ENCODE measurements at places on chromosomes 5 and 9.

DNA sequence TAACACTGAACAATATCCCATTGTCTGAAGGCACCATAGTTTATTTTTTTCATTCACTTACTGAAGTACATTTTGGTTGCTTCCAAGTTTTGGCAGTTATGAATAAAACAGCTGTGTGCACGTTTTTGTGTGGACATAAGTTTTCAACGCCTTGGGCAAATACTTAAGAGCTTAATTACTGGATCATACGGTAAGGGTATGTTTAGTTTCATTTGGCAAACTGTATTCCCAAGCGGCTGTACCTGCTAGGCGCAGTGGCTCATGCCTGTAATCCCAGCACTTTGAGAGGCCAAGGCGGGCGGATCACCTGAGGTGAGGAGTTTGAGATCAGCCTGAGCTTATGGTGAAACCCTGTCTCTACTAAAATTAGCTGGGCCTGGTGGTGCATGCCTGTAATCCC lies 63.7 kb upstream of the FAM120A start:
- DNase-seq, result no peak

GRCh38 chr5:1885868-1886845 lies 3.4 kb upstream of the IRX4 start:
- DNase-seq, result no peak

- DNase-seq, result no peak
Measured at GRCh38 chr5:109247986-109248385, 161.8 kb downstream of the PJA2 start.

DNA sequence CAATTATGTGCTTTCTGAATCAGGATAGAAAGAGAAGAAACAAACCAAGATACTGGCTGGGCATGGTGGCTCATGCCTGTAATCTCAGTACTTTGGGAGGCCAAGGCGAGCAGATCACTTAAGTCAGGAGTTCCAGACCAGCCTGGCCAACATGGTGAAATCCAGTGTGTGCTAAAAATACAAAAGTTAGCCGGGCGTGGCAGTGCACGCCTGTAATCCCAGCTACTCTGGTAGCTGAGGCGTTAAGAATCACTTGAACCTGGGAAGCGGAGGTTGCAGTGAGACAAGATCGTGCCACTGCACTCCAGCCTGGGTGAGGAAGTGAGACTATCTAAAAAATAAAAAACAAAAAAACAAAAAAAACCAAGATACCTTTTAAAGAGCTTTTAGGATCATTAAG lies 214.2 kb downstream of the NFIB start:
- no peak for DNase-seq

DNA sequence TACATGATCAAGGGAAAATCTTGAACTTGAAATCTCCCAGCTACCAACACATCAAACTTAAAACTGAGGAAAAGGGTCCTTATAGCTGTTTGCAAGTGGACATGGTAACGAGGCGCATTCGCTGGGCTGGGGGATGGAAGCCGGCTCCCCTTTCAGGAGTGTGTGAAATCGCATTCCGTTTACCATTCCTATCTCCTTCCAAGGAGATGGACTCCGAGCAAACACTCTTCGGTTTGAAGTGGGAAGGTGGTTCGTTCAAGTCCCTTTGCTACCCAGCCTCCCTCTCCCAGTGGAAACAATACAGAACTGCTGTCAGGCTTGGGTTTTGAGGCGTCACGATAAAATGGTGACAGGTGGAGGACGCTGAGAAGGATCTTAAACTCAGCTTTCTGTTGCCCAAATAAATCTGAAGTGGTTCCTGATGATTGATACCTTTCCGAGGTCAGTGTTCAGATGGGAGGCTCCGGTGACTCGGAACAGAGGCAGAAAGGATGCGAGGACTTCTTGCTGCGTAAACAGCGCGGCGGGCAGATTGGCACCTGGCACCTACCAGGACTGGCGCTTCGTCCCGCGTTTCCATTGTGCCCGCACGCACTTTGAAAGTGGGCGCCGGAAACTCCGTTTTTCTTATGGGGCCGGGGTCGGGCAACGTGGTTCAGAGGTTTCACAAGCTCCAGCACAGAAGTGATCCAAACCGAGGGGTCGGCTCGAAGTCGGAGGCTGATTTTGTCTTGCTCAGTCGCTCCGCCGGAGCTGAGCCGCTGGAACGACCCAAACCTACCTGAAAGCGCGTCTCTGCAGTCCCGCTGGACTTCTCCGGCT lies 7.0 kb downstream of the MSX2 start:
- DNase-seq, result no peak

DNA sequence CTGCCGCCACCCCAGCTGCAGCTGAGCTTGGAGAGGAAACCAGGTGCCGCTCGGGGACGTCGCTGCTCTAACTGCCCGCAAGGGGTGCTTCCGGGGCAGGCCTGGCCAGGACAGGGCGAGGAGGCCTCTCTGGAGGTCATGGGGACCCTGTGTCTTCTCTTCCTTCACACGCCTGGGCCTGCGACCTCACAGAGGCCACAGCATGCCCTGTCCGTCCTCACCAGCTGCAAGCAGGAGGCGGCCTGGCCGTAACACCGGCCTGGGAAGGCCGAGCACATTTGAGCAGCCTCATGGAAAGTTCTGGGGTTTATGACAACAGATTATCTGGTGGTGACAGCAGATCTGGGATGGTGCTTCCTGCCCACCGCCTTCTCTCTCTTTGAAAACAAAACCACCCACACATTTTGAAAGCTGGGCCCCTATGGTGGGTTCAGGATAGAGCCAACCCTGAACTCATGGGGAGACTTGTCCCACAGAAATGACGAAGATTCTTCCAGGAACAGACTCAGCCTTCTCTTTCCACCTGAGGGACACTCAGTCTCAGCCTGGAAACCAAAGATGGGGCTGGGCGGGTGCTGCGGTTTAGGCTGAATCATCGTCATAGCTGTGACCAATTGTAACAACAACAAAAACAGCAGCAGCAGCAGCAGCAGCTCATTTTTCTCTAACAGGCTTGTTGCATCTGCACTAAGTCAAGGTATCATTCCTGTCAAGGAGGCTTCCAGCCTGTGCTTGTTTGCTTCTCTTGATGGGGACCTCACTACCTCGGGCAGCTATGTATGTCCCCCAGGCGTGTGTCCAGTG lies 99.6 kb upstream of the RAPGEF1 start:
- DNase-seq, result no peak

GRCh38 chr9:136377341-136378169 lies 4.1 kb upstream of the CARD9 start:
- DNase-seq, result no peak

DNA sequence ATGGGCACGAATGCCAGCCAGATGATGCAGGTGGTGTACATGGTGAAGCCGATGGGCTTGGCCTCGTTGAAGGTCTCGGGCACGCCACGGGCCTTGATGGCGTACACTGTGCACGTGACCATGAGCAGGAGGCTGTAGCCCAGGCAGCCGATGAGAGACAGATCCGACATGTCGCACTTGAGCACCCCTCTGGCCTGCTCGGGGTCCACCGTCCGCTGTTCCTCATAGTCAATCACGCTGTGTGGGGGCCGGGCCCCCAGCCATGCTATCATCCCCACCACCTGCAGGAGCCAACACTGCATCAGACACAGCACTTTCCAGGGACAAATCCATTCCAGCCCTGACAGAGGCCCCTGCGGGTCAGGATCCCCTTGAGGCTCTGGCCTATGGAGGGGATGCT lies 12.2 kb downstream of the GRM6 start:
- DNase-seq, result no peak

DNA sequence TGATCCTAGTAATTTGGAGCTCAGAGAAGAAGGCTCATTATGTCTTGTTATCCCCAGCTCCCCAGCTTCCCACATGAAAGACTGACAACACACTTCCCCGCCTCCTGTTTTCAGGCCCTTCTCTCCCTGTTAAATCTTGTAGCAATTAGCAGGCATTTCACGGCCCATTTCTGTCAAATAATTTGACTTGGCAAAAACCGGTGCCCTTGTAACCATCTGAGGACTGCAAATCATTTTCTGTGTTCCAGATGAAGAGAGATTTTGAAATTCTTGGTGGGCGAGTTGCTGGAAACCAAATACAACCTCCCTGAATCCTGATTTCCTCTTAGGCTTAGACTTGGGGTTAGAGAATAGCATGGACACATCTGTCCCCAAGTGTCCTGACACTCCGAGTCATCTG lies 109.7 kb downstream of the MSX2 start:
- no peak for DNase-seq
